Cortex of kidney (tissue), 1 donor: ENCODE measurements at places on chromosomes 2 and 18.

DNA sequence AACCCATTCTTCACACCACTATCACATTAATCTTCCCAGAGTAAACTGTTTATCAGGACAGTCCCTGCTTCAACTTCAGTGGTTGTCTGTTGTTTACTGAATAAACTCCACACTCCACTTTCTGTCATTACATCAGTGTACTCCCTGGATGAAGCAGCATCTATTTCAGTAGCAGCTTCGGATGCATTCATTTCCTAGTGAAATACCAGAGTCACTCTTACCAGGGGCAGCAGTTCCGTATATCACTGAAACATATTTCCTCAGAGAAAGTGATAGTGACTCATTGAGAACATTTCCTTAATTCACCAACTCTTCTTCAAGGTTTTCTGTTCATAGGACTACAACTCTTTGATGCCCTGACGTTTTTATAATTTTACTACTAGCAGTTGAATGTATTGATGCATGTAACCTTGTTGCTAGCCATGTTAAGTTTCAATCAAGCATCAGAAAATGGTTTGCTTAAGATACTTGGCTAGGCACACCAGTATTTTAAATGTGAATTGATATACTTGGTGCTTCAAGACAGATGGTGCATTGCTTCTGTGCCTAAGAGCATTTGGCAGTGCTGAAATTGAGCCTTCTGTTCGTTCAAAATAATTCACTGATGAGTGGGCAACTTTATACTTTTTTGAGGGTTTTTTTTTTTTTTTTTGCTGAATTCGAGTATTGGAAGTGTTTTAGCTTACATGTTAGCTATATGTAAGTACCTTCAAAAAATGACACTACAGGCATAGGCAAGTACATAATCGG is 92.3 kb downstream of the UBE2E3 start:
- no peak for DNase-seq

GRCh38 chr18:9786631-9787030 is 78.5 kb downstream of the RAB31 start:
- DNase-seq, result no peak

DNA sequence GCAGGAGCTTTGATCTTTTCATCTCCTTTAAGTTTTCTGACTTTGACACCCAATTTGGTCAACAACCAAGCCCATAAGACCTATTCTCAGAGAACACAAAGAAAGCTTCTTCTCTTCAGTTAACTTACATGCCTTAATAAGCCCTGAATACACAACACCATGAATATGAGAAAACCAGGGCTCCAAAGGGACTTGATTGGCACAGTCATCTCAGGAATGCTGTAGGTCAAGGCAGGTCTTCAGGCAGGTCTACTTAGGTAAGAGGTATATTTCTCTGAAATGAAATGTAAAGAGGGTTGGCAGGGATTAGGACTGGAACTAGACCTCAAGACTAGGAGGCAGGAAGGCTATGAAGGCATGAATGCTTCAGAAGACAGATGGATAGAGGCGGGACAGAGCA is 24.4 kb upstream of the EIF2AK3 start:
- DNase-seq, result no peak

DNA sequence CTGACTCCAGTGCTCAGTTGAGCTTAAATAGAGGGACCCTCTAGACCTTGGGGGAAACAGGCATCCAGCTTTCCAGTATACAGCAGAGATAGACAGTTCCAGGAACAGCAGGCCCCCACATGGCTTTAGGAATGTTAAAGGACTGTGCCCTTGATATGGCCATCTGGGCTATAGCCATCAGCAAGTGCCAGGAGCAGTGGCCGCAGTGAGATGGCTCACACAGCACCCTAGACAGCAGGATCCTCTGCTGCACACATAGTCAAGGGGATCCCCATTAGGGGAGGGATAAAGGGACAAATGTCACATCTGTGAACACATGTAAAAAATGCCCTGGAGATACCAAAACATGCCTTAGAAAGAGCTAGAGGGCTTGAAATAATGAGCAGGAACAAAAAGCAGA is 213.4 kb downstream of the PTH2R start:
- DNase-seq, result no peak

- DNase-seq, result no peak
Observed at GRCh38 chr2:14712111-14712510, 79.6 kb downstream of the LRATD1 start.

- no peak for DNase-seq
Observed at GRCh38 chr2:234635284-234635683, 138.4 kb upstream of the ARL4C start.
